ENCODE measurements at places on chromosomes 3 and 15.

GRCh38 chr3:188274249-188274915, 120.4 kb downstream of the LPP start:
- peak; percentile 81 for DNase-seq

DNA sequence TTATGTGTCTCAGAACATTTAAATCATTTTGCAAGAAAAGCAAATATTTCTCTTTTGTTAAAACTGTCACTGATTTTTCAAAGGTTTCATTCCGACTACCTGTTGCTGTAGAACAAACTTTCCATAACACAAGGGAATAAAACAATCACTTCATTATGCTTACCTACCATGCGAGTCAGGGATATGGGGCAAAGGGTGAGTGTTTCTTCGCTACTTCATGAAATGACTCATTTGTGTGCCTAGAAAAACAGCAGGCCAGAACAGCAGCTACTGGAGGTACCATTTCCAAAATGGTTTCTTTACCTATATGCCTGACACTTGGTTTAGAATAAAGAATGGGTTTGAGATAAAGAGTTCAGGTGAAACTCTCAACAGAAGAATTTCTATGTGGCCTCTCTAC, 712.5 kb downstream of the PLOD2 start:
- DNase-seq, result no peak

DNA sequence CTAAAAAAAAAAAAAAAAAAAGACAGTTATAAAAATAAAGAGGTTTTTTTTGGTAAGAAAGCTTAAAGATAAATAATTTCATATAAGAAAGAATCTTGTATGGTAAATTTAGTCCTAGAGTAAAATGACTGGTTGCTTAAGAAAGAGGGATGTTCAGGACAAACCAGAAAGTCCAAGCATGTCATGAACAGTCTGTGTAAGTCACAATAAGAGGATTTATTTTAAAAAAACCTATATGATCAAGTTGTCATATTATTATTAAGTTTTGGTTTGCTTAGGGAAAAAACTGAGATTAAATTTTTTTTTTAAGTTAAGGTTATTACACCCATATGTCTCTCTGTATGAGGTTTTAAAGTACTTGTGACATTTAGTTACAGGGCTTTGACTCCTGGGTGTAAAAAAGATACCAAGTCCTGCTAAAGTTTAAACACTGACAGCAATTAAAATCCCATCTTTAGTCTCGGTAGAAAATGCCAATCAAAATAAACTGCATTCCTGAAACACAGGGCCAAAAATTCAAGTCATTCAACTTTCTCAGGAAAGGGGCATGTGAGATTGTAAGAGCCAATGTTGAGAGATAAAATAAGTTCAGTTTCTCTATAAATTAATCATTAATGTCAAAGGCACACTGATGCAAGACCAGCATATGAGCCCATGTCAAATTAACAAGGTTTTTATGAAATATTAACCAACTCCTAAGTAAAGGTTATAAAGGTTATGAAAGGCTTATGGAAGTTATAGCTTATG, 8.5 kb upstream of the BDH1 start:
- DNase-seq, result no peak

DNA sequence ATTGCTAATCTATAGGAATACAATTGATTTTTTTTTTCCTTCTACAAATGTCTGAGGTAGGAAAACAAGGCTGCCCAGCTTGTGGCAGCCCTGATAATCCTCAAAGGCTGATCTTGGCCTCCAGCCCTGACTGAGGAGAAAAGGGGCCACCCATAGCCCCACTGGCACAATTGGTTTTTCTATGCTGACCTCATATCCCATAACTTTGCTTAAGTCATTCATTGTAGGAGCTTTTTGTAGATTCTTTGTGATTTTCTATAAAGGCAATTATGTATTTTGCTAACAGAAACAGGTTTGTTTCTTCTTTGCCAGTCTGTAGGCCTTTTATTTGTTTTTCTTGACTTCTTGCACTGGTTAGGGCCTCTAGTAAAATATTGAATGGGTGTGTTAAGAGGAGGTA, 80.2 kb upstream of the C15orf39 start:
- DNase-seq, result no peak

DNA sequence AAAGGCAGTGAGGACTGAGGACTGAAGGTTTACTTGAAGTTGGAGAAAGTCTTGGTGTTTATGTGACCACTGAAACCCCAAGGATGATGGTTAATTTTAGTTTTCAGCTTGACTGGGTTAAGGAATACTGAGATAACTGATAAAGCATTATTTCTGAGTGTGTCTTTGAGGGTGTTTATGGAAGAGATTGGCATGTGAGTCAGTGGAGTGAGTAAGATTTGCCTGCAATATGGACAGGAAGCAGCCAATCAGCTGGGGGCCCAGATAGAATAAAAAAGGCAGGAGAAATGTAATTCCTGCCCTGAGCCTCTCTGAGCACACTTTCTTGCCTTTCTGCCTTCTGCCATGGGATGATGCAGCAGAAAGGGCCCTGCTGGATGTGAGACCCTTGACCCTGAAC, 92.4 kb downstream of the KBTBD8 start:
- peak; percentile 83 for DNase-seq

DNA sequence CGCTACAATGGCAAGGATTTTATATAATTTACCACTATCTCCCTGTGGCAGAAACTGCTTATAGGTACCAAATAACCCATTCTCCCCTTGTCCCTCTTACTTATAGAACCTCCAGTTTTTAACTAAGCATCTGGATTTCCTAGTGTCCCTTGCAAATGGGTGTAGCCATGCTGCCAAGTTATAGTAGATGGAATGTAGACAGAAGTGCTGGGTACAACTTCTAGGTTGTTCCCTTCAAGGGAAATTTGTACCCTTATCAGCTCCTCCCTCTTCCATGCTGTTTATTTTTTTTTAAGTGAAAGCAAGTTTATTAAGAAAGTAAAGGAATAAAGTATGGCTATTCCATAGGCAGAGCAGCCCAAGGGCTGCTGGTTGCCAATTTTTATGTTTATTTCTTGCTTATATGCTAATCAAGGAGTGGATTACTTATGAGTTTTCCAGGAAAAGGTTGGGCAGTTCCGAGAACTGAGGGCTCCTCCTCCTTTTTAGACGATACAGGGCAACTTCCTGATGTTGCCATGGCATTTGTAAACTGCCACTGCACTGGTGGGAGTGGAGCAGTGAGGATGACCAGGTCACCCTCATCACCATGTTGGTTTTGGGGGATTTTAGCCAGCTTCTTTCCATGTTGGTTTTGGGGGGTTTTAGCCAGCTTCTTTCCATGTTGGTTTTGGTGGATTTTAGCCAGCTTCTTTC, 40.1 kb upstream of the TM4SF19 start:
- no peak for DNase-seq

- peak; percentile 50 for DNase-seq
These were observed 56.0 kb downstream of the KBTBD12 start for GRCh38 chr3:127970966-127971592.

DNA sequence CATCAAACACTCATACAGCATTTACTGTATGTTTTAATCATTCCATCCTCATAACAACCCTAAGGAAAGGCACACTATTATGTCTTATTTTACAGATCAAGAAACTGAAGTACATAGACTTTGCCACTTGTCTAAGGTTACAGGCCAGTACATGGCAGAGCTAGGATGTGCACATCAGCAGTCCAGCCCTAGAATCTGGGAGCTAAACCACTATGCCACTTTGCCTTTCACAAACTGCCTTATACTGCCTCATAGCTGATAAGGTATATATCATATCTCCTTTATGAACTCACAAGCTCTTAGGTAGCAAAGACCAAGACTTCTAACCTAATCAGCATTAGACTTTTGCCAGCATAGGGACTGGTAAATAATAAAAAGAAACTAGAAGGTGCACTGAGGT, 49.1 kb downstream of the MYO9A start:
- DNase-seq, result no peak

DNA sequence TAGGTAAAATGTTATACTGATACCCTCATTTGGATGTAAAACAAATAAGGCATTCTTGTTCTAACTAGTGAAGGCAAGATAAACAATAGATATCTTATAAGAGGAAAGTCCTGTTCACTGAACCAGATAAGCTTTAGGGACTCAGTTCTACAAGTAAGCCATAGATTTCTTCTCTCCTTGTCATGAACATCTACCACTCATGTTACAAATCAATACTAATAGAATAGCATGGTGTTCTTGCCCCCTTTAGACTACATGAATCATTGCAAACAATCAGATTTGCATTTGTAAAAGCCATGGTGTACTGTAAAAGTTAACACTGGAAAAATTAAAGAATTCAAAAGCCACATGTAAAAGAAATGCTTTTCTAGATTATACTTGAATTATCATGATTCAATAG, 500.1 kb downstream of the NLGN1 start:
- no peak for DNase-seq

GRCh38 chr15:39580485-39581241, at the start of gene THBS1:
THBS1 (plus strand) TSS chr15:39581079; CDS start chr15:39581858, 779 bp downstream.
- peak; percentile 99 for DNase-seq

DNA sequence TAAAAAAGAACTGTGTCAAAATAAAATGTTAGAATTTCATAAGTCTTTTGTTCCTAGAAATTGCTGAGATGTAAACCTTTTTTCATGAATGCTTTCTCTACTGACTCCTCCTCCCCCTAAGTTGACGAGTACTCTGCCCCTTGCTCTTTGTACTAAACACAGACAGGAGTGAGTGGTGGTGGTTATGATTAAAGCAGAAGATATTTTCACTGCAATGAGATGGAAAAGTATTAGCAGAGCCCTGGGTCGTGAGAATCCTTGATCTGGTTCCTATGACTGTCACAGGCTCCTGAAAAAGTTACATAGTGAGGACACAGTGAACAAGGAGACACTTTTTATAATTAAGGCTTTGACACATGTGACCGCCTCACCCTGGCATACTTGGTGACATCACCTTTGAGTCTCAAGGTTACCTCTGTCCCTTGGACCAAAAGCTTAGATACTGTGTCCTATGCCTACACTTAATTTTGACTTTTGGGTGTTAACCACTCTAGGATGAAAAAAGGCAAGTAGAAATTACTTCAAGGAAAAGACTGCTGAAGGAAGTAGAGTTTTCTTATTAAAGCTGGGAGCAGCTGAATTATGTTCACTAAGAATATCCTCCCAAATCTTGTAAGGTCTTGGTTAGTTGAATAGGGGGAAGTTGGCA, 130.4 kb upstream of the LYSMD4 start:
- no peak for DNase-seq

DNA sequence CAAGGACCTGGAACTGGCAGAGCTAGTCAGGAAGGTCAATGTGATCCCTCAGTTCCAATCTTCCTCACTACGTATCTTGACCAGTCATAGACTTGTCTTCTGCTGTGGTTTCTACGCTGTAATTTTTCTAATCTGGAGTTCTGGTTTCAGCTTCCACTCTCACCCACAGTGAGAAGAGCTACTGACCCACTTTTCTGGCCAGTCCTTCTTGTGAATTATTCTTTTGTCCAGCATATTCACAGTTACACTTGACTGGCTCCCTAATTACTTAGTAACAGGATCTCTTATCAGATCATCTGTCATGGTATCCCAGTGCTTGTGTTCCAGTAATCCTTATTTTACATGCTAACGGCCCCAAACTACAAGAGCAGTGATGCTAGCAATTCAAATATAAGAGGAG, 72.4 kb upstream of the MME start:
- no peak for DNase-seq

DNA sequence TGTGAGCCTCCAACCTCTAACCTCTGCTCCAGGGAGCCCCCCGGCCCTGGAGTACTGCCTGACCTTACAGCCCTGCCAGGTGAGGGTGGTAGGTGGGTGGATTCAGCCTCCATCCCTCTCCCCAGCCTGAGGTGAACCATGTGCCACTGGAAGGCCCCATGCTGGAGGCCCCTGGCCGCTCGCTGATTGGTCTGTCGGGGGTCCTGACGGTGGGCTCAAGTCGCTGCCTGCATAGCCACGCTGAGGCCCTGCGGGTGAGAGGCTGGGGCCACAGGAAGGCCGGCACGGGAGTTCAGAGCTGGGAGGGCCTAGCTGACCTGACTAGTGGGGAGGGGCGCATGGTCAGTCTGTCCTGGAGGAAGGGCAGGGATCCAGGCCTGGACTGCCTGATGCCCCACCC, 19.1 kb downstream of the NT5DC2 start:
- DNase-seq, result no peak

DNA sequence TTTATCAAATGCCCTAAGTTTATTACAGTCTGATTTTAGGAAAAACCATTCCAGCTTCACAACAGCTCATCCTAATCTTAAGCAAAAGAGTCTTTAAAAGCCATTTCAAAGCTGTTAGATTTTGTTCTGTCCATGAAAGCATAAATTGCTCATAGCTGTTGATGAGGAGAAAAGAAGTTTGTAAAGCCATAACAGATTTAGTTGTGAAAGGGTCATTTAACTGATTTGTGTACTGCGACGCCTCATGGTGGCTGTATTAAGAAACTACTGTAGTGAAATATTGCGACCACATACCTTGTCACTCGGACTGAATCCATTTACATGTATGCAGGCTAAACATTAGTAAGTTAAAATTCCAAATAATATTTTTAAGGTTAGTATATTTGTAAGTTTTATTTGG, 20.9 kb downstream of the BBX start:
- DNase-seq, result peak; percentile 9

DNA sequence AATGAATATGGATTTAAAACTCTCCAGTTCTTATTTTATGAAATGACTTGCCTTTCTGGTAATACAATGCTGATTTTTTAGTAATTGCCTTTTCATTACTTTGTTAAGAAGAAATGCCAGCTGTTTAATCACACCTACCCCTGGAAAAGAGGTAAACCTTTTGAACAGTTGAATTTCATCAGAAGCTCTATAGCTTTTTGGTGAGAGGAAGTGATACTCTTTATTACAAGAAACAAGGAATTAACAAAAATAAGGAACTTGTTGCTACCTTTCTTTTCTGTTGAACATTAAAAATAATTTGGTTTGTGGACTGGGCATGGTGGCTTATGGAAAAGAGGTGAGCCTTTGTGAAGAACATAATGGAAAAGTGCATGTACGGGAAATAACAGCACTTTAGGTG, 19.7 kb downstream of the BLOC1S6 start:
- no peak for DNase-seq

DNA sequence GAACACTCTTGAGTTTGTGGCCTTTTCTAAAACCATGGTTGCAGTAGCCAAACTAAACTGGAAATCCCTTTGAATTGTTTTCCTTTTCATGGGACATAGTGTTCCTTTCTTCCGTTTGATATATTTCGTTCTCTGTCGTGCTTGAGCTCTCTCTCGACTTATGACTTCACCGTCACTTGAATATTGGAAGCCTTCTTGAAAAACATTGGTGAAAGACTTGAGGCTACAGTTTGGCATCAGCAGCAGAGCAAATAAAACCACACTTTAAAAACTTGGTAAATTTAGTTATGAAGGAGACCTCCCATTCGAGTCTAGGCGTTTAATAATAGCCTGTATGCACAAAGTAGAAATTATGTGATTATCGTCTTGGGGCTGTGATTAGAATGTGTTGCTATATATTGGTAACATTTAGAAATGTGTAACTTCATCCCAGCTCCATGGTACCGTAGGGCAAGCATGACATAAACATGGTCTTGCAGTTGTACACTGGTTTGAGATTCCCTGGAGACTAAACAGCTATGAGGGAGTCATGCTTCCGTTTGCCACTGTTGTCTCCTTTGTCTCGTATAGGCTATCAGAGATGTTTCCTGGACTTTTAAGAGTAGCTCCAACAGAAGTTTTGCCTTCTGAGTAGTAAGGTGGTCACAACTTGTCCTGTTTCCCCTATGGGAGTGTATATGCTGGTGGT, 122.3 kb downstream of the PTPRG start:
- DNase-seq, result no peak
